ENCODE measurements at places on chromosomes 12 and 14. TPM values are rescaled to one million over a fixed set of nuclear protein-coding genes. Genes with fewer than 3 reads are reported as not detected.

GPRC5D gene
- total RNA-seq: not detected

CCDC198 gene
- total RNA-seq: not detected

REP15 gene
- total RNA-seq: 0.97 TPM

SDR9C7 gene
- total RNA-seq: not detected

GPR68 gene
- 1.5 TPM for total RNA-seq

KERA gene
- total RNA-seq: not detected

SMIM41 gene
- 0.13 TPM for total RNA-seq

SYT1 gene
- total RNA-seq: 3.6 TPM

PLBD1 gene
- total RNA-seq: 1.3 TPM

RPL6 gene
- 517 TPM for total RNA-seq

BEGAIN gene
- not detected for total RNA-seq

LRFN5 gene
- total RNA-seq: under 0.01 TPM

CPSF6 gene
- total RNA-seq: 34.3 TPM

PPFIA2 gene
- not detected for total RNA-seq

WASHC3 gene
- total RNA-seq: 33.7 TPM

ZNF268 gene
- 29.3 TPM for total RNA-seq

KRT79 gene
- total RNA-seq: not detected

CHGA gene
- total RNA-seq: 1.0 TPM

VRTN gene
- not detected for total RNA-seq

OLR1 gene
- under 0.01 TPM for total RNA-seq

MAP3K9 gene
- total RNA-seq: 0.13 TPM

EIF5 gene
- total RNA-seq: 198 TPM

RHOJ gene
- 312 TPM for total RNA-seq

SNW1 gene
- 50.5 TPM for total RNA-seq

ACVRL1 gene
- 413 TPM for total RNA-seq

TMEM121 gene
- total RNA-seq: 3.7 TPM

SERPINA9 gene
- not detected for total RNA-seq

AICDA gene
- total RNA-seq: not detected

ADCK1 gene
- total RNA-seq: 1.3 TPM

NINJ2 gene
- 3.1 TPM for total RNA-seq

ASCL1 gene
- not detected for total RNA-seq

AP5M1 gene
- 12.8 TPM for total RNA-seq

ATXN3 gene
- total RNA-seq: 50.3 TPM

OASL gene
- total RNA-seq: 1.9 TPM

GALNT4 gene
- 14.0 TPM for total RNA-seq

YEATS4 gene
- total RNA-seq: 15.4 TPM

GSG1 gene
- total RNA-seq: not detected

RIPK3 gene
- 4.9 TPM for total RNA-seq

NANOG gene
- total RNA-seq: not detected

EPYC gene
- total RNA-seq: not detected

SCN8A gene
- total RNA-seq: 0.76 TPM

KRT6B gene
- 0.13 TPM for total RNA-seq

TCP11L2 gene
- 44.7 TPM for total RNA-seq

GPD1 gene
- total RNA-seq: not detected

Data from bladder microvascular endothelial cell (primary cell).